ENCODE measurements at places on chromosomes 16 and 17. TPM values are rescaled to one million over a fixed set of nuclear protein-coding genes. Genes with fewer than 3 reads are reported as not detected.

CRHR1 gene
- total RNA-seq = not detected

RAB26 gene
- 0.90 TPM for total RNA-seq

TMEM238L gene
- total RNA-seq = not detected

CES1 gene
- 0.26 TPM for total RNA-seq

SOX8 gene
- total RNA-seq = under 0.01 TPM

CNTNAP4 gene
- total RNA-seq = not detected

C16orf95 gene
- total RNA-seq = 0.79 TPM

CLEC19A gene
- not detected for total RNA-seq

MYL4 gene
- not detected for total RNA-seq

NPW gene
- 0.13 TPM for total RNA-seq

EPX gene
- not detected for total RNA-seq

TEKT5 gene
- 0.53 TPM for total RNA-seq

SLC6A4 gene
- total RNA-seq = 0.13 TPM

DNAAF8 gene
- under 0.01 TPM for total RNA-seq

KRT32 gene
- not detected for total RNA-seq

PRKCB gene
- total RNA-seq = not detected

SCIMP gene
- not detected for total RNA-seq
